CMK (cell line): ENCODE measurements at places on chromosomes 3 and 15.

- no peak for DNase-seq
Measured at GRCh38 chr15:88790486-88790885, 12.8 kb upstream of the ACAN start.

GRCh38 chr3:7766530-7766929 lies 735.1 kb upstream of the LMCD1 start:
- DNase-seq = no peak

DNA sequence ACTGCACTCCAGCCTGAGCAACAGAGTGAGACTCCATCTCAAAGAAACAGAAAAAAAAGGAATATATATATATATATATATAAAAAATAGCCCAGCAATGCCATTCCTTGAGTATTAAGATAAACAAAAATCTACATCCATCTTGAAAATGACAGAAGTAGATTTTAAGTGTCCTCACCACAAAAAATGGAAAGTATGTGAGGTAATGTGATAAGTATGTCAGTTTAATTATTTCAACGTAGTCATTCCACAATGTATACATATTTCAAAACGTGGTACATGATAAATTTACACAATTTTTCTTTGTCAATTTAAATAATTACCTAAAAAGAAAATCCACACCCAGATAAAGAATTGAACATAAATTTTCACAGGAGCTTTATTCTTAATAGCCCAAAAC lies 54.9 kb downstream of the HCN4 start:
- no peak for DNase-seq

GRCh38 chr3:9715764-9716437 lies 12.3 kb downstream of the CPNE9 start:
- DNase-seq = no peak

- DNase-seq = no peak
Measured at GRCh38 chr3:52227766-52228165, 2.3 kb upstream of the TLR9 start.

DNA sequence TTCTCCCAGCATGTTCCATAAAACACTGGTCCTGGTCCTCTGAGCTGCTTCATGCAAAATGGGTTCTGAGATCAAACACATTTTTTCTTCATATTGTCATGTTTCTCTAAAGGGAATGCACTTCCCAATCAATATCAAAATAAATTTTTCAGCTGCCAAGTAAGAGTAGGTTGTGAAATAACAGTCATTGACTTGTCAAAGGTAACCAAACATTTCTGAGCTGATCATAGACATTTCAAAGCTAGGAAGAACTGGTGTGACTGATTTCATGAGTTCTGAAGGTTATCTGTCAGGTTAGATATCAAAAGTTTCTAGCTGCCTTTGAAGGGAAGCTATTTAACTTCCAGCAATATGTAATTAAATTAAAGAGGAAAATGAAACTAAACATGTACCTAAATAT lies 770.9 kb downstream of the TBL1XR1 start:
- no peak for DNase-seq

DNA sequence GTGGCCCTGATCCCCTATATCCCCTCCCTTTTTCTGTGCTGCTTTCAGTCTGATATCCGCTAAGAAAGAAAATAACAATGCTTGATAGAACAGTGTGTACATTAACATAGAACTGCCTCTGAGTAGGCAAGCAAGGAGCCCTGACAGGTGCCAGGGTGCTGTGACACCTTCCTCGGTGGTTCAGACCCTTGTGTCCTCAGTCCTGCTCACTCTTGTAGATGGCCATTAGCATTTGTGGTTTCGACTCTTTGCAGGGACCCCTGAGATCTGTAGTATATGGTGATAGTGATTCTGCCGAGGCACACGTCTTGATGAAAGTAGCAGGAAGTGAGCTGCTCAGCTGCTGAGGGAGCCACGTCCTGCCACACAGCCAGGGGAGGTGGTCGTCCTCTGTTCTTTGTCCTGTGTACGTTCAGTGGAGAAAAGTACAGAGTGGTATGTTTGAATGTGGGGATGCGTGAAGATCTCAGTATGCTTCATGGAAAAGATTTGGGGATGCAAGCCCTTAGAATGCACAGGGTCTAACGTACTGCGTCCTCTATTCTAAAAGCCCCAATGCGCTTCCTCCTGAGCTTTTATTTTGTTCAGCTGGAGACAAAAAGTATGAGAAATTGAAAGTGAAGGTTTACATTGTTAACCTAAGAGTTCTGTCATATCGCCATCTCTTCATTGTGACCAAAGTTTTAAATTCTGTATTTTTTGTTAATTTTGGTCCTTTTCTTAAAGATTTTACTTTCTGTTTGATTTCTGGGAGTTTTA lies 35.4 kb downstream of the PXYLP1 start:
- no peak for DNase-seq

- no peak for DNase-seq
Measured at GRCh38 chr15:26182441-26182840, 319.3 kb upstream of the ATP10A start.

DNA sequence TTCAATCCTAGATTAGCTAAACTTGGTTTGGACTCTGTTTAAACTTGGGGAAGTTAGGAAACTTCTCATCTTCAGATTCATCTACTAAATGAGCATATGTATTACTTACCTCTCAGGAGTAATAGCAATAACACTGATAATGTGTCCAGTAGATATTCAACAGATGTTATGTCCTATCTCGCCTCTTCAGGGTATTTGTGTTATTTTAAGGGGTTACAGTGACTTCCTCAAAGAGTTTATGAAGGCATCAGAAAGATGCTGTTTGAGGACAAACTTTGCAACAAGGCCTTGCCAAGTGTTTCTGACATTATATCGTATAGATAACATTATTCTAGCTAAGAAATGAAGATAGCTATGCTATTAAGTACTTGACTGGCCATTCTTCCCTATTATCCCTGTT lies 522.3 kb downstream of the IGSF11 start:
- DNase-seq = no peak

- DNase-seq = no peak
Measured at GRCh38 chr3:59289831-59290230, 240.0 kb upstream of the CFAP20DC start.

DNA sequence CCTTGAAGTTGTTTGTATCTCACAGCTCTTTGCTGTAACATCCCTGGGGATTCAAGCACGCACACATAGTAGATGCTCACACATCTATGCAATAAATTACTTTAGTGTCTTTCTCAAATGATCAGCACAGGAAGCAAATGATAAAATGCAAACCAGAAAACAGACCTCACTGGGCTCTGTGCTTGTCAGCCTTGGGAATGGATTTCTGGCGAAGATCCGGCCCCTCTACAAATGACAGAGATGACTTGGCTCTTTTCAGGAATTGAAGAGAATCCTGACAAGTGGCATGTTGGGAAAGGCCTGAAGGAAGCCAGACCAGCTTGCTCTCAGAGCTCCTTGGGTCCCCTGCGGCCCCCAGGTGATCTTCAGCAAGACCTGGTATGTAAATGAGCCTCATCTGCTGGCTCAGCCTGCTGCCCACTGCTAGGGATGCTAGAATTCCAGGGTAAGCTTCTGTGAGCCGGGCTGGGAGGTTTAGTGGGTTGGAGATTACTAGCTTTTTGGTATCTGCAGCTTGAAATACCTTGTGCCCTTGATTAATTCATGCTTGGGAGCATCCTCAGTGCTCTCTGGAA lies 54.1 kb downstream of the LPP start:
- no peak for DNase-seq

DNA sequence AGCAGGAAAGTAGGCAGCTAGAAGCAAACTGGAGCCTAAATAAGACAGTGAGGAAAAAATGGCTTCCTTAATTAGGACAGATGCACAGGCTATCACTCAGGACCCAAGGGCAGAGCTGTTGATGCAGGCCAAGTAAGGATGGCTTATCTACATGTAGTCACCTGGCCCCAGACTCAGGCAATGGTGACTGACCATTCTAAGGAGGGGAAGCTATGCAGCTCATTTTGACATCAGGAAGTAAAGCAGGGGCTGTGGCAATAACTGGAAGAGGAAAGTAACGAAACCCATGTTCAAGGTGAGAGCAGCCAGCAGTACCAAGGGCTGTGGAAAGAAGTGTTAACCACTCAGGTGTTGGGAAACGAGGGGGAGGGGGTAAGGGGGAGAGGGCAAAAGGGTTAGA lies 16.2 kb downstream of the ACAD11 start:
- DNase-seq = no peak

GRCh38 chr3:67044955-67045354 lies 46.8 kb downstream of the KBTBD8 start:
- no peak for DNase-seq

- no peak for DNase-seq
Measured at GRCh38 chr3:128701342-128702212, 24.4 kb upstream of the RAB7A start.

DNA sequence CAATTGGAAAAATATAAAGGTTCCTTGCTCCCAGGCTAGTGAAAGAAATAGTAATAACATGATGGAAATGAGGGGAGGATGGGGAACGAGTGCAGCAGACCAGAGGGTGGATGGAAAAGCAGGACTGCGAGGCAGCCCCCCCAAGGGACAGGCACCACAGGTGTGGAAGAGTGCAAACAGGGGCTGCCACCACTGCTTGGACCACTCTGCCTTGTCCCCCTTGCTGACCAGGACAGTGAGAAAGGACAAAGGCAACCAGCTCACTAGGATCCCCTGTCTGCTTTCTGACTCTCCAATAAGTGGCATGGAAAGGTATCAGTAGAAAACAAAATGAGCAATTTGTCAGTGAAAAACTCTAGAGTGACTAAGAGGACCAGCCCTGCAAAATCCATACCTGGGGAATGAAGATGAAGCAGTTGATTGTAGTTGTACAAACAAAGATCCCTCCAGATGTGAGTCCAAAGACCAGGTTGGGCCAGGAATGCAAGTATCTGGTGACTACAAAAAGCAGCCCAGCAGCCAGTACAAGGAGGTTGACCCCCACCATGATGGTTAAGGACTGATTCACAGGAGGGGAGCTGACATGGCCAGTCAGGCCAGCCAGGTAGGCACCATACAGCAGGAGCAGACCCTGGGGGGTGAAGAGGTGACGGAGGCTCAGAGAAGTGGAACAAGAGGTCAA lies 86.6 kb upstream of the GSK3B start:
- no peak for DNase-seq

- DNase-seq = no peak
Measured at GRCh38 chr15:50857763-50858162, 50.7 kb upstream of the AP4E1 start.

GRCh38 chr3:38853011-38853410 lies 37.0 kb upstream of the SCN10A start:
- DNase-seq = no peak

- DNase-seq = no peak
Measured at GRCh38 chr3:86845726-86846125, 145.2 kb downstream of the VGLL3 start.

DNA sequence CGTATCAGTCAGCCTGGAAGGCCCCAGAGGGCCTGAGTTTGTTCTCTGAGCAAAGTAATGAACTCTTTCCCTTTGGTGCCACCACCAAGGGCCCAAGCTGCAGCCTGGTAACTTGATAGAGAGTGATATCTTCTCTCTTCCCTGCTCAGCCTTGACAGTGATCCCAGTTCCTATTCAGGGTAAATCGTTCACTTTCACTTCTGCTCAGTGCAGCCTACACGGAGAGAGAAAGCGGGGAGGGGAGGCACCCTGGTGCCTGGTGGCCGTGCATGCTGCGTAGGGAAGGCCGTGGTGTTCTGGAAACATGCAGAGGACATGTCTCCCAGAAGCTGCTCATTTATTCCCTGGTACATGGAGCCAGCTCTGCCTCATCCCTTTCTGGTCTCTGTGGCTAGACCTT lies 54.9 kb downstream of the KIF9 start:
- no peak for DNase-seq

DNA sequence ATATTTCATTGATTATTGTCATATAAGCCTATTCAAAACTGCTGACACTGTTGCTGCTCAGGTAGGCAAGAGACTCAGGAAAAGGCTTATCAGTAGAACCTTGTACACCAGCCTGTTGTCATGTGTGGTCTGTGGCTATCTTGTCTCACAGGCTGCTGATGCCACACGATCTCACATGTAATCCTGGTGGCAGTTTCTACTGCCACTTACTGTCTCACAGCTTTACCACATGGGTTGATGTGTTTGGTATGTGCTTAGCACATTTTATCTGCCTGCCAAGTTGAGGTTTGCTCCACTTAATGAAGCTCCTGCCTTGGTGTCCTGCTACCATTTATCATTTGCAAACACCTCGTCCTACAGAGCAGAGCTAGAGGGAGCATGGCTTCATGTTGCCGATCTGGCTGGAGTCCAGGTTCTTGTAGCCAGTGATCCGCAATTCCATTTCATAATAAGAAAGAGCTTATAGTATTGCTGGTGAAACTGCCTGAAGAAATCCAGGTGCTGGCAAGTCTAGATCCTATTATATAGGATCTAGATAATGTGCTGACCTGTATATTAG lies 637.9 kb downstream of the NLGN1 start:
- DNase-seq = peak; percentile 45

DNA sequence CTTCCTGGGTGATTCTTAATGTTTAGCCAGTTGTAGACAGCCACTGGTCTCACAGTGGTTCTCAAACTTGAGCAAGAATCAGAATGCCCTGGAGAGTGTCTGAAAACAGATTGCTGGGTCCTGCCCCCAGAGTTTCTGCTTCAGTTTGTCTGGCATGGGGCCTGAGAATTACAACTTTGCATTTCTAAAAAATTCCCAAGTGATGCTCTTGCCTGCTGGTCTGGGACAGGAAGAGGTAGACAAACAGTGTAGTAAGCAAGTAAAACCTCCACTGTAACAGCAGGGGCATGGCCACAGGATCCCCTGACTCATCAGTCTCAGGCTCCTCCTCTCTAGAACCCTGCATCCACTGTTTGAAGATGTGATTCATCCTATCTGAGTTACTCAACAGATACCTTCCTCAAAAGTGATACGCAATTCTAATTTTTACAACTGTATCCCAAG lies 36.5 kb downstream of the DZIP1L start:
- DNase-seq = no peak
